GOT3 (cell line): ENCODE measurements at places on chromosomes 6 and 20.

DNA sequence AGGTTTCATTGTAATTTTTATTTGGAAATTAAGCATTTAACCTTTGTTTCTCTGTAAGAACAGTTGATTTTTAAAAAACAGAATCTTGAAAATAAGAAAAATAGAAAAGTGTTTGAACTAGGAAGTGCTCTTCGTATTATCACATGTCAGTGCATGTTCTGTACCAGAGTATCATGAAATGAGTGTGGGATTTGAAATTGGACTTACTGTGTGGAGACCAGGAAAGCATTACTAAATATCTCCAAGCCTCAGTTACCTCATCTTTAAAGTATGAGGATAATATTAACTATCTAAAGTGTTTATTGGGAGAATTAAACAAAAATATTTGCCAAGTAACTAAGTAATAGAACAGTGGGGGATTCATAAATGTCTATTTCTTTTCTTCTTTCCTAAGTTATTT lies 156.9 kb upstream of the FLRT3 start:
- DNase-seq = no peak

DNA sequence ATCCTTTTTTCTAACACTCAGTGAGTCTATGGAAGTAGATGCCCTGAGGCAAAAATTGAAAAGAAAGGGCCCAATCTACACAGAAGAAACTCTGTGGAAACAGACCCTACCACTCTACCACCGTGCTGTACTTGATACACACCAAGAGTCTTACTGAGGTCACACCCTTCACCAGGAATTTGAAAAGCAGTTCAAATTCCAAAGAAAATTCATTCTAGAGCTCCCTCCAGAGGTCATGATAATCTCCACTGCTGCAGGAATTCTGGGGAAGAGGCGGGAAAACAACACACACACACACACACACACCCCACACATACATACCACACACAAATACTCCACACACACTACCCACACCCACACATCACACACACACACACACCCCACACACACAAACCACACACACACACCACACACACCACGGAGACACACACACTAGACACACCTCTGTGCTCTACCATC lies 336.8 kb downstream of the HDGFL1 start:
- no peak for DNase-seq

DNA sequence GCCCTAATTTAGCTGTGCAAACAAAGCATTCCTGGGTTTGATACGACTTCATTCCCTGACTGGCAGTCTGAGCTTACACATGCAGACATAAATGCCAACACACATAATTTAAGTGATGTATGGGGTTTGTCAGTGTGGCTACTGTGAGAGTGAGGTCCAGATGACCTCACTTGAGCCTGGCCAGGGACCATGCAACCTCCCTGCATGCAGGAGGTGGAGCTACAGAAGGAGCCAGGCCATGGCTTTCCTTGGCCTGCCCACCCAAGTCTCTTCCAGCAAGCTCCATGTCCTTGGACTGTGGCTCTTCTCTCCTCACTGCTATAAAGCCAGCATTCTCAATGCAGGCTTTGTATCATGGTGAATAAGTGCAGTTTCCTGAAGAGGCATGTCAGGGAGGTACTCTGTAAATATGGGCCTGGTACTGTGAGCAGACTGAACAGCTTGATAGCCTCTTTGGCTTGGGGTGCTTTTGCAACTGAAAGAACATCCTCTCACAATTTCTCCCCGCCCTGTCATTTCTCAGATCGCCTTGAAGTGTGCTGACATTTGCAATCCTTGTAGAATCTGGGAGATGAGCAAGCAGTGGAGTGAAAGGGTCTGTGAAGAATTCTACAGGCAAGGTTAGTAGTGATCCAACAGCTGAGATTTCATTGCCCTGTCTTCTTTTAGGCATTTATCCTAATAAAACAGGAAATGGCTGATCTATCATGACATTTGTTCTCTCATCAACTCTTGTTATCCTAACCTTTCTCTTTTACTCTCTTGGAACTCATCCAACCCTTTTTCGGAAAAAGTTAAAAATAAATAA lies 69.2 kb downstream of the MTFR2 start:
- DNase-seq = no peak

- no peak for DNase-seq
These were observed 5.6 kb upstream of the CFB start for GRCh38 chr6:31940256-31940664.

- DNase-seq = no peak
These were observed 187.1 kb upstream of the RNF217 start for GRCh38 chr6:124775121-124775520.

GRCh38 chr6:45094831-45095230 lies 233.3 kb upstream of the RUNX2 start:
- no peak for DNase-seq
